ENCODE measurements at places on chromosomes 2 and 18.

DNA sequence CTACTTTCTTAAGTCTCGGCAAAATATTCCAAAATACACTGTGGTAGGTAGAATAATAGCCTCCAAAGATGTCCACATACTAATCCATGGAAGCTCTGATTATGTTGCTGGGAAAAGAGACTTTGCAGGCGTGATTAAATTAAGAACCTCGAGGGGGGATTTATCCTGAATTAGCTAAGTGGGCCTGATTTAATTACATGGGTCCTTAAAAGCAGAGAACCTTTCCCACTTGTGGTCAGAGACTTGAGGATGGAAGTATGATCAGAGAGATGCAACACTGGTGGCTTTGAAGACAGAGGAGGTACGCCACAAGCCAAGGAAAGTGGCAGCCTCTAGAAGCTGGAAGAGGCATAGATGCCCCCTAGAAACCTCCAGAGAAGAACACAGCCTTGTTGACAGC, 2.8 kb downstream of the DYM start:
- no peak for DNase-seq

DNA sequence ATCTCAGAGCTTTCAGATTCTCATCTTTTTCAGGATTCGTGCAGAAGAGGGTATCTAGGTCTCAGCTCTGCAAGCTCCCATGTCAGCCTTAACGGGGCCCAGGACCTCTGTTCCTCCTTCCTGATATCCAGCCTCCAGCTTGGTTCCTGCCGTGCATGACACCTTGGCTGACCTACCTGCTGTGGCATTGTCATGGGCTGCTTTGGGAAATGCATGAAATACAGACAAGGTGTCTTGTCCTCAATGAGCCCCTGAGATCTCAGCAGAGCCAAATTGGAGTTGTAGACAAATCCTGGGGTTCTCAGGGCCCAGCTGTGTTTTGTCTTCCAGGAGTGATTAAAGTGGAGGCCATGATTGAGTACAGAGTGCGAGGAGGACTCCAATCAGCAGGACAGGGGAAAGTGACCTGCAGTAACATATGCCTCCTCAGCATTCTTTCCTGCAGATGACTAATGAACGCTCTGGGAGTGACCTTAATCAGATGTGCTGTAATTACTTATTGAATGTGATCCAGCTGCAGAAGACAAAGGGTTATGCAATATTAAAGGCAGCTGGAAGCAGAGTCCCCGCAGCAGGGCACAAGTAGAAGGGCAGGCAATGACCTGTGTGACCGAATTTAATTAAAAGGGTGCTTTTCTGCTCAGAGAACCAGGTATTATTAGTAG, 141.1 kb downstream of the CCBE1 start:
- DNase-seq = no peak

DNA sequence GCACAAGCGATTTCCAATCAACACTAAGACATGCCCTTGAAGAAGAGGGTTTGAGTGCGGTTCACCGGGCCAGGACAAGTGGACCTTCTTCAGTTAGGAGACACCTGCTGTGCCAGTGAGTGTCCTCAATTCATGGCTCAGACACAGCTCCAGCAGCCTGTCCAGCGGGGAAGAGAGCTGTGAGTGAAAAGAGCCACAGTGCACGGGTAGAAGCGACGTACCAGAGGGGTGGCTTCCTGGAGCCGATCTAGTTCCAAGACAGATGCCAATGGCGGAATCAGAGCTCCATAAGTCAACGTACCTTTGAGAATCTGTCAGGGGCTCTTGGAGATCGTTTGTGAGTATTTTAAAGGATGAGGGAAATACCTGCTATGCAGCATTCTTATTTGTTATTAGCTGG, 119.9 kb upstream of the SALL3 start:
- no peak for DNase-seq

DNA sequence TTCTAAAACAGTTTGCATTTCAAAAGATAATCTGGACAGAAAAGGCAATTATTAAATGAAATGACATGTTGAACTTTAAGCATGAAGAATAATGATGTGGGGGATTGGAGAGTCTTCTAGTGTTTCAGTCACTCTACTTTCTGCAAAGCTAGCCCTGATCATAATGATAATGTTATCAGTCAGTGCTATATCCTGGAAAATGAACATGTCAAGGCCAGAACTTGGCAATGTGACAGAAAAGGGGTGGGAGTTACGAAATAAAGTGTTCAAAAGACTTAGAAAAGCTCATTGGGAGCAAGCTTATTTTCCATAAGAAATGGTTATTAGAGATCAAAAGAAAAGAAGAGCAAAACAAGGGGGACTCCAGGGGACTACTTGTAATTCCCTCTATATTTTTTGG, 288.5 kb upstream of the SLC8A1 start:
- DNase-seq = no peak

- DNase-seq = no peak
Measured at GRCh38 chr2:218806346-218806978, 24.5 kb downstream of the CYP27A1 start.

GRCh38 chr2:28228434-28228995, 164.1 kb upstream of the FOSL2 start:
- DNase-seq = no peak

DNA sequence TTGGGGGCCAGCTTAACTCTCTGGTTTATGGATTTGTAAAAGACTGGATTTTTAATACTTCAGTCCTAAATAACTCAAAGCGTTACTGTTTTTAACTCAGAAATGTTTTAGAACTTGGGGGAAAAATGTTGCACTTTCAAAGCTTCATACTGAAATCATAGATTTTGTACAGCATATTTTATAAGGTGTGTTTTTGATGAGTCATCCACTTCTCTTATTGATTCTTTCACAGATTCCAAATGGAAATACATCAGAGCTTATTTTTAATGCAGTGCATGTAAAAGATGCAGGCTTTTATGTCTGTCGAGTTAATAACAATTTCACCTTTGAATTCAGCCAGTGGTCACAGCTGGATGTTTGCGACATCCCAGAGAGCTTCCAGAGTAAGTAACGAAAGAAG, 28.9 kb downstream of the MALT1 start:
- no peak for DNase-seq

GRCh38 chr2:156784020-156784701, 348.0 kb downstream of the GPD2 start:
- DNase-seq = no peak

GRCh38 chr18:61824733-61825363, 68.0 kb downstream of the RNF152 start:
- no peak for DNase-seq

- DNase-seq = no peak
Measured at GRCh38 chr2:239258248-239258647, 142.6 kb downstream of the HDAC4 start.

DNA sequence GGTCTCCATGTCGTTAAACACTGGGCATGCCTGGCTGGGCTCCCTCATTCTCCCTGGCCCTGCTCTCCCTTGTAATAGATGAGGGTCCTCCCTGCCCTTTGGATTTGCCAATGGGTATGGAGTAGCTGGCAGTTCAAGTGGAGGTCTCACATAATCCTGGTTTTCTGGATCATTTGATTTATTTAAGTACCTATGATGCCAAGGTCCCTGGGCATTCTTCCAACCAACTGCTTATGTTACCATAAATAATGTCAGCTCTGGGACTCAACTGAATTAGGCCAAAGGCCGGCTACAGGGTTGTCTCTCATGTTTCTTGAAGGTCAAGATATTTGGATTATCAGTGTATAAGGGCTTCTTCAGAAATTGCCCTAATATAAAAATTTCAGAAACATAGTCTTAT, 104.9 kb upstream of the LYPD6 start:
- DNase-seq = no peak

DNA sequence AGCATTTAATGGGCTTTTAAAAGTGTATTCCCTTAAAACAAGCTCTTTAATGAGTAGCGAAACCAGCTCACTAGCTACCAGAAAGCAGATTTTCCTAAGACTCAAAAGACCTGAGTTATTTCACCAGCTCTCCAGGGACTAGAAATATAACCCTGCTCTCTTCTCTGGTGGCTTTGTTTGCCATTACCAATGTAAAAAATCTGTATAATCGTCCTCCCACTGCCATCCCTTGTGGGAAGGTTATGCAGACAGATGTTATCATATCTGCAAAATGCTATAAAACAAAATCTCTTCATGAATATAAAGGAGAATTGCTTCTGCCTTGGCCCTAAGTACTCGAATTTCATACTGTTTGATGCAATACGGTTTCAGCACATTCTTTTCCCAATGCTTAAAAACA, 335.2 kb downstream of the NUP35 start:
- no peak for DNase-seq

DNA sequence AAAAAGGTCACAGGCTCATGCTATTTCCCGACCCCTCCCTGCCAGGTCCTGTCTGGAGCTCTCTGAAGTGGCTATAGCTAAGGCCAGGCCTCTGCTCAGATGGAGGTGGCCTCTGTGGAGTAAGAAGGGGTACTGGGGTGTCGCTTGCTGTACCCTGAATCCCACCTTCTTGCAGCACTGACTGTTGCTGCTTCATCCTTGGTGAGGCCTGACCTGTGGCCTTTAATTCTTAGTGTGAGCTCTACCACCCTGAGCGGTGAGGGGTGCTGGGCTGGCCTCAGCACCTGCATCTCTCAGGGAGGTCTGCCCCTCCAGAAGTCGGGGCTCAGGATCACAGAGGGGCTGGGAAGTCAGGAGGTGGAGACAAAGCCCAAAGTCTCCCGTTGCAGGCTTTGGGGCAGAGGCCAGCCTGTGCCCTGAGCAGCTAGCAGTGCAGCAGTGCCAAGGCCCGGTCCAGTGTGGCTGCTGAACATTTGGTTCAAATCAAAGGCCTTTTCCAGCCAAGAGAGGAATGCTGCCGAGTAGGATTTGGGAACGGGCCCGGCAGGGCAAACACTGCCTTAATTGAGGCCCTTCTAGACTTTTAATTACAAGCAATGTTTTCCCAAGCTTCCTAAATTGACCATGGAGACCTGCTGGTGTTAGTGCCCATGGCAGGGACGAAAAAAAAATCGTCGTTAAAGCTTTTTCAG, 133.5 kb upstream of the HAAO start:
- DNase-seq = no peak

GRCh38 chr2:57893786-57894185, 152.8 kb upstream of the VRK2 start:
- no peak for DNase-seq

Measured in stimulated activated CD8-positive, alpha-beta memory T cell treated with anti-CD3 and anti-CD28 coated beads, Interleukin-2, amount 100 ng/mL, for 48 hours (primary cell).